T follicular helper cell (primary cell): ENCODE measurements at places on chromosomes 4 and X.

- no peak for DNase-seq
Measured at GRCh38 chr4:8373270-8373972, 67.1 kb downstream of the ACOX3 start.

GRCh38 chr4:10366628-10367027 lies 90.6 kb downstream of the ZNF518B start:
- DNase-seq: no peak

GRCh38 chr4:154491341-154492271 lies at the start of gene DCHS2:
Gene DCHS2 (minus strand): TSS chr4:154491799. CDS start chr4:154491355, 444 bp downstream.
- no peak for DNase-seq

DNA sequence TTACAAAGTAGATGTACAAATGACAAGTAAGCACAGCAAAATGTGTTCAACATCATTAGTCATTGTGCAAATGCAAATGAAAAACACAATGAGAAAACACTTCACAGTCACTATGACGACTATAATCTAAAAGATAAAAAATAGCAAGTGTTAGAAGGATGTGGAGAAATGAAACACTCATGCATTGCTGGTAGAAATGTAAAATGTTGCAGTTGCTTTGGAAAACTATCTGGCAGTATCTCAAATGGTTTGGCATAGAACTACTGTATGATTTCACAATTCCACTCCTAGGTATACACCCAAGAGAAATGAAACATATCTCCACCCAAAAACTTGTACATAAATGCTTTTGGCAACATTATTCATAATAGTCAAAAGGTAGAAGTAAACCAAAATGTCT lies 459.7 kb upstream of the TRAM1L1 start:
- DNase-seq: no peak
